Stimulated activated CD4-positive, alpha-beta T cell treated with anti-CD3 and anti-CD28 coated beads, TNF-alpha, amount 100 ng/mL, for 48 hours (primary cell): ENCODE measurements at places on chromosomes 1 and 21.

DNA sequence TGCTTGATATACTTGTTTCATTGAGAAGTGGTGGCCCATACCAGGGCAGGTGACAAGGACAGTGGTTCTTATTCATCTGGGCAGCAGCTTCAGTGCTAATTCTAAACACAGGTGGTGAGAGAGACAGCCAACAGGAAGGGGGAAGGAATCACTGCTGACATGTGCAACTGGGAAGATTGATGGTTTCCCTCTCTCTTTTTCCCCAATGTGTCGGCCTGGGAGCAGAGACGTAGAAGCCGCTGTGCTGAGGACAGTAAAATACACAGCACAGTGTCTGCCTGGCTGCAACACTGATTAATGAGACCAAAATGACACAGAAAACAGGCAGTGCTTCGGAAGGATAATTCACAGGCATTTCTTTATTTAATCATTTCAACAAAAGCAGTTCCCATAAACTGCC lies 48.8 kb downstream of the WARS2 start:
- no peak for DNase-seq

GRCh38 chr1:41447995-41448770 lies 36.3 kb downstream of the EDN2 start:
- DNase-seq, result no peak

GRCh38 chr1:14676400-14676799 lies 77.9 kb downstream of the KAZN start:
- no peak for DNase-seq

DNA sequence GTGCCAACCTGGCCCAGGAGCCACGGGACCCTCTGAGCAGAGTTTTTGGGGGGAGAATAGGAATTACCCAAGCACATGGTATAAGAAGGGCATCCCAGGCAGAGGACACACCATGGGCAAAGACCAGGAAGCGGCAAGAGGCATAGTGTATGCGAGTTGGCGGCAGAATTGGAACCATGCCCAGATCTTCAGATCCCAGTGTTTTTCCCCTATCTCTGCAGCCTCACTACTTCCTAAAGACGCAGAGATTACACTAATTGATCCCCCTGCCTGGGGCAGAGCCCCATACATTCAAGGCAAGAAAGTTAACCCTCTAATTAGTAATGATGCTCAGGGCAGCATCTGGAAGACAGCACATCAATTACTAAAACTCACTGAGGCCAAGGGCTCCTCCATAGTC lies 48.2 kb downstream of the SYT2 start:
- DNase-seq, result no peak

DNA sequence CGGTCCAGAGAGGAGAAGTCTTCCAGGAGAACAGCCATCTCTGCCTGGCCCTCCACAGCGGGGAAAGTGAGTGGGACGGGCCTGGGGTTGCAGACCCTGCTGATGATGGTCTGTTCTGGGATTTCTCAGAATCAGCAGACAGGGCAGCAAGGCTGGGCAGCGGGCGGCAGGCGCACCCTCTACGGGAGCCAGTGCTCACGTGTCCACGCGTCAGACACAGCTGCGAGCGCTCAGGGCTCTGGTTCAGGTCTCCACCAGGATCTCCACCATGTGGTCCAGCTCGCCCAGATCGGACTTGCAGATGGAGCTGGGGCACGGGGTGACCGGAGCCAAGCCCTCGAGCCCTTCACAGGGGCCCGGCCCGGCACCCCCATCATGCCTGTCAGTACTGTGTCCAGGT lies 5.5 kb downstream of the CLCA4 start:
- DNase-seq, result no peak

DNA sequence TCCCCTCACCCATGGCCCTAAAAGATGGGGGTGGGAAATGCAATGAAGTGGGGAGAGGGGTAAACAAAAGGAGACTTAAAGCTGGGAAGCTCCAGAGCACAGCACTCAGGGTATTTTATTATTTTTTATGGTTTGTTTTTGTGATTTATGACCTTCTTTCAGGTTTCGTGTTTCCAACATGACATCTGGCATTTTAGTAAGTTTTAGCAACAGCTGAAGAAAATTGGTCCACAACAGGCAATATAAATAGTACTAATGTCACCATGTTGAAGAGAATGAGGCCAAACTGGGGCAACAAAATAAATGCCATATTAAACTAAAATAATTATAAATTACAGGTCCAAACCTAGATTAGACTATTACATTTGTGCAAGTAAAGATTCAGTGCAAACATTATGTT lies 56.3 kb downstream of the TBX15 start:
- no peak for DNase-seq

GRCh38 chr1:109937738-109938137 lies 27.1 kb downstream of the CSF1 start:
- DNase-seq, result no peak
